HepG2 (cell line): ENCODE measurements at places on chromosomes 4 and X. TPM values are rescaled to one million over a fixed set of nuclear protein-coding genes. Genes with fewer than 3 reads are reported as not detected.

PDCL2 gene
- polyA plus RNA-seq: not detected in 2 replicates

RHOXF2B gene
- not detected in 2 replicates for polyA plus RNA-seq

GRCh38 chr4:110062166-110062565 lies 136.2 kb downstream of the ELOVL6 start:
- DNase-seq: no peak

GRCh38 chr4:6196324-6196723 lies 4.0 kb downstream of the JAKMIP1 start:
- DNase-seq: no peak

GRCh38 chr4:37682701-37683401 lies 3.3 kb downstream of the RELL1 start:
- peak; percentile 85 for DNase-seq

DNA sequence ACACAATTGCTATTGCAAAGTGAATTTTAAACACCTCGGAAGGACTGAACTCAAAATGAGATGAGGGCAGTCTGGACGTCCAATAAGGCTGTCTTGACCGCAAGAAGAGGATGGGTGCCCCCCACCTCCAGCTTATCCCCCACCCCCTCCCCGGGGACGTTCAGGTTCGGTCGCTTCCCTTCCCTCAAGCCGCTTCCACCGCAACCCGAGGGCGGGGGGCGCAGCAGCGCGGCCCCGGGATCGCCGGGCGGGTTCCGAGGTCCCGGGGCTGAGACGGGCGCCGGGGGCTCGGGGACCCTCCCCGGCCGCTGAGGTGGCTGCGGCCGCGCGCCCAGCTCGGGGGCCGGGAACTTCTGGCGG lies 480 bp downstream of the USP46 start:
- DNase-seq: no peak

DNA sequence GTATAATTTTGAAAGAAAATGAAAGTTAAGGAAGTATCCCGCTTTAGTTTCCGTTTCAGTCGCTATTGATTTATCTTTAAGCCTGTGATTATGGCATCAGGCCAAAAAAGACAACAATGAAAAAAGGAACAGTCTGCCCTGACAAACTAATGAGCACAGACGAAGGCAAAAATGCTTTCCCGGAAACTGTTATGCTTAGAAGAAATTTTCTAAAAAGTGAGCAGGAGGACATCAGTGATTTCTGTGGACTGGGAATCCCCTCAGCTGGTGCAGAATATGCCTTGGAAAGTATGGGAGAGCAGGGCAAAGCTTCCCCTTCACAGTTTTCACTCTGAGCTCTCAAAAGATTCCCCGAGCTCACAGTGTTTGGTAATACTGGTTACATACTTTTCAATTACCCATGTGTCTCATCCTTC lies 5.1 kb upstream of the CXCL10 start:
- no peak for DNase-seq
